SW480 (cell line): ENCODE measurements at places on chromosomes 7 and 10.
A peak's percentile ranks its signal among the peaks of the same experiment; 100 is the strongest.

DNA sequence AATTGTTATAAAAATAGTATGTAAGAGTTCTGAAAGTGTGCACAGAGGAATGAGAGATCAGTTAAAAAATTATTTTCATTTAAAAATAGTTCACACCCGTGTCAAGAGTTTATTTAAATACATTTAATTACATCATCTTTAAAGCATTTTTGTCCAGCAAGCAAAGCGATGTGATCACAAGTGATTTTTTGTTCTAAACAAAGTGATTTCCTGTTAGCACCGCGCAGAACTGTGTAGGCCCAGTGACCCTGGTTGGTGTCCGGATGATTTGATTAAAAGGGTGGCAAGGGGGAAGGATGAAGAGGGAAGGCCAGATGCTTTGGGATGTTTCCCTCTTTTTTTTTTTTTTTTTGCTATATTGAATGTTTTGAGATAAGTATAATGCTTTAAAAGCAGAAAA lies 227.8 kb upstream of the PITRM1 start:
- DNase-seq, result no peak

DNA sequence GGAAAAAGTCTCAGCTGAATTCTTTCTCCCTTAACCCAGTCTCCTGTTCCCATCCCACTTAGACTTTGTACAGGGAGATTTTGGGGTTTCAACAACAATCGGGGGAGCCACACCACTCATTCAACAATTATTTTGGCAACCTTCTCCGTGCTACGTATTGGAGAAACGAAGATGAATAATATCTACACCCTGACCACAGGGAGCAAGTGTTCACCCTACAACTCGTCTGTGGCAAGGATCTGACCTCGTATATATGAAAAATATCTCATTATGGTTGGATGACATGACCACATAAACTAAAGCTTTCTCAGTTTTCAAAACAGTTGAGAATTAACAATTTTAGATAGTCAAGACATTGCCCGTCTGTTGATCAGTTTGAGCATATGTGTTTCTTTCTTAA lies 302.1 kb downstream of the CACNA2D1 start:
- no peak for DNase-seq

DNA sequence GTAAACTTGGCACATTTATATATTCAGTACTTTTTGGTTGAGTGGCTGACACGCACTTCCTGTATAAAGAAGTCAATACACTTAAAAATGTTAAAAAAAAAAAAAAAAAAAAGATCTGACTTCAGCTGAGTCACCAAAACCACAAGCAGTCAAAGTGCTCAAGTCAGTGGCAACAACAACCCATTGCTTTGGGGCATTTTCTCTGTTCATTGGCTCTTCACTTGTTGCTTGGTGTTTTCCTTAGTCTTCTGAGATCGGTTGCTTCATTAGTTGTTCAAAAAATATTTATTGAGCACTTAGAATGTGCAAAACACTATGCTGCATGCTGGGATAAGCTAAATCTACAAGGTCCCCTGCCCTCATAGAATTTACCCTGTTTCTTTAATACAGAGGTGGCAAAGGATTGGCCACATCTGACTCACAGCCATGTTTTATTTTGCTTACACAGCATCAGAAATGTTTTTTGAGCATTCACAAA lies 63.7 kb downstream of the ZNRF2 start:
- DNase-seq, result peak; percentile 65

GRCh38 chr7:159197066-159197975 lies 52.7 kb upstream of the VIPR2 start:
- DNase-seq, result no peak

DNA sequence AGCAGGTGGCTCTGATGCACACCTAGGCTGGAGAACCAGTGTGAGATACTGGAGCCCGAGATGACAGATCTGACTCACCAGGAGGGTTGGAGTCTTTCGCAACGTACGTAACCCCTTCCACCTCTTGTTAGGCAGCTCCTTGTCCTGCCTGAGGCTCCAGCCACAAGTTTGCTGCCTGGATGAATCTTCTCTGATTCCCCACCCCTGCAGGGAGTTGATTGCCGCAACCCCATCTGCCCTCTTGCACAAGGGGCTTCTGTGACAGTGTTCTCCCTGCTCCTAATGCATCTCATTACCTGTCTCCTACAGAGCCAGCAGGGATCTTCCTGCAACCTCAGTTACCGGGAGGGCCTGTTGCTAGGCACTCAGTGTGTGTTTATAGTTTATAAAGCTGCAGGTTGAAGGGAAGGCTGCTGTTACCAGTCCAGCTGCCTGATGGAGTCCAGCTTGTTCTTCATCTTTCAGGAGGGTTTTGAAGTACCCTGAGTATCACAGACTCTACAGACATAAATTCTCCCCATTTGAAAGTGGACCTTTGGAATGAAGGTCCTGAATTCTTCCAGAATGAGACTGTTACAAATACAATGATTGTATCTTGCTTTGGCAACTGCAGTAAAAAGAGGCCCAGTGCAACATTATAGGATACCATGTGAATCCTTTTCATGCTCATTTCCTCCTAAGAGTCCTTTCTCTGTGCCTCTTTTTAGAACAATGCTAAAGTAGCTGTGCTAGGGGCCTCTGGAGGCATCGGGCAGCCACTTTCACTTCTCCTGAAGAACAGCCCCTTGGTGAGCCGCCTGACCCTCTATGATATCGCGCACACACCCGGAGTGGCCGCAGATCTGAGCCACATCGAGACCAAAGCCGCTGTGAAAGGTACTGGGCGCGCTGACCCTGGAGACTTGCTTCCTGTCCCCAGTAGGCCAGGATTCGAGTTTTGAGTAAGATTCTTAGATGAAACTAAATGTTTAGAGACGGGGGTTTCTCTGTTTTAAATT lies 6.5 kb downstream of the MDH2 start:
- no peak for DNase-seq
